ENCODE measurements at places on chromosomes 2 and 18. TPM values are rescaled to one million over a fixed set of nuclear protein-coding genes. Genes with fewer than 3 reads are reported as not detected.

The HOXD13 gene
- total RNA-seq: not detected

The SUMO1 gene
- 146 TPM for total RNA-seq

The RDH14 gene
- total RNA-seq: 18.2 TPM

The IGFBP5 gene
- 0.40 TPM for total RNA-seq

The FER1L5 gene
- 0.07 TPM for total RNA-seq

The REG1B gene
- not detected for total RNA-seq

The TTR gene
- not detected for total RNA-seq
